ENCODE measurements at places on chromosomes 3 and 15.
A peak's percentile ranks its signal among the peaks of the same experiment; 100 is the strongest.

DNA sequence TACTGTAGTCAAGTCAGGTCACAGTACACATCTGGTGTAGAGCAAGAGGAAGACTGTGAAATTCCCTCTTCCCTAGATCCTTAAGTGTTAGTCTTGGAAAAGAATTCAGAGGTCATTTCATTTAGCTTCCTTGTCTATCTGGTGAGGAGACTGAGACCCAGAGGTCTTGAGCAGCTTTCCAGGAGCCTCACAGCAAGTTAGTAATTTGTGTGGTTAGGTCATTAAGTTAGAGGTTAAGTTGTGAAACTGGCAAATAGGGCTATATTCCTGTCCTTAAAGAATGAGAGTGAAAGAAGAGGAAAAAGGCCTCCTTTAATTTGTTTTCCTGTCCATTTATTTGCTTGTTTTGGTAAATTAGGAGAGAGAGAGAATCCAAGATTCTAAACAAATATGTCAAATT lies 9.0 kb downstream of the PODXL2 start:
- DNase-seq = no peak

DNA sequence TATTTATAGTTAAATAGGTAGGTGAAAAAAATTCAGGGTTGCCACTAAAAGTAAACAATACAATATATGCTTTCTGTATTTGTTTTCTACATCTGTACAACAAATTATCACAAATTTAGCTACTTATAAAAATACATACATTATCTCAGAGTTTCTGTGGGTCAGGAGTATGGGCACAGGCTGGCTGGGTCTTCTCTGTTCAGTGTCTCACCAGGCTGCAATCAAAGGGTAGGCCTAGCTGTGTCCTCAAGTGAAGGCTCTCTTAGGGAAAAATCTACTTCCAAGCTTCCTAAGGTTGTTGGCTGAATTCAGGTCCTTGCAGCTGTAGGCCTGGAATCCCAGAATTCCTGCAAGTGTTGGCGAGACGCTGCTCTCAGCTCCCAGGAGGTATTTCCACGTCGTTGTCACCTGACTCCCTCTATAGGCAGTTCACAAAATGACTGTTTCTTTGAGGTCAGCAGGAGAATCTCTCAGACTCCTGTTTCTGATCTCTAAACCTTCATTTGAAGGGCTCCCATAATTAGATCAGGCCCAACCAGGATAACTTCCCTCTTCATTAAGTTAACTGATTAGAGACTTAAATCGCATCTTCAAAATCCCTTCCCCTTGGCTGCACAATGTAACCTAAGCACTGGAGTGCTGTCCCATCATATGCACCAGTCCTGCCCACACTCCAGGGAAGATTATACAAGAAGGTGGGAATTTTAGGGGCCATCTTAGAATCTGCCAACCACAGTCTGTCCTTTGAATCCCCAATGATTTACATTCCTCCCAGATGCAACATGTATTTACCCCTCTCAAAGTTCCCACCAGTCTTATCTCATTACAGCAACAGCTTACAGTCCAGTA lies 296.6 kb downstream of the SUCLG2 start:
- DNase-seq = peak; percentile 27

DNA sequence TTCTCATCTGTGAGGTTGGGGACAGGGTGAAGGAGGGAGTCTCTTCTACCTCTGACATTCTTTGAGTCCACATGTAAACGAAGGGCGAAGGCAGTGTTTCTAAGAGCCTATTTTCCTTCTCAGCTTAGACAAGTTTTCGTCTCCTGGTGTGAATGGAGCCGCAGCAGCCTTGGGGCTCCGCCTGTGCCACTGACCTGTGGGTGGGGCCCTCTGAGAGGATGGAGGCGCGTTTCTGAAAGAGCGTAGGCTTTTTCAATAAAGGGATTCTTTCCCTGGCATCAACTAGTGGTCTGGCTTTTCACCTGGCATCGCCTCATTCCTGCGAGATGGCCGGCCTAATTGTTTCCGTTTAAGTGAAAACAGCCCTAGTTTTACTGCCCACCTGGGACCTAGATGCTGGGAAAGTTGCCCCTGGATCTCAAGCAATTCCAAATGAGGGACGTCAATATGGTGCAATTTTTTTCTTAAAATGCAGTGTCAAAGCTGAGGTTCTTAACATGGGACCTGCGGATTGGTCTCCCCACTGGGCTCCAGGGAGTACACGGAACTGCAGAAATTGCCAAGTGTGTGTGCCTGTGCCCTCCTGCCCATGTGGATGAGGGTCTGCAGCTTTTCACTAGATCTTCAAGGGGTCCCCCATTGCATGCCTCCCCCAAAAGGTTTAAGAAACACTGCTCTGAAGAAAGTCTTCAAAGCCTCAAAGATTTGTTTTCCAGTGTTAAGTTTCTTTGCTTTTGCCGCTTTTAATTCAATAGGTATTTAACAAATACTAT lies 958 bp downstream of the GLDN start:
- DNase-seq = no peak

DNA sequence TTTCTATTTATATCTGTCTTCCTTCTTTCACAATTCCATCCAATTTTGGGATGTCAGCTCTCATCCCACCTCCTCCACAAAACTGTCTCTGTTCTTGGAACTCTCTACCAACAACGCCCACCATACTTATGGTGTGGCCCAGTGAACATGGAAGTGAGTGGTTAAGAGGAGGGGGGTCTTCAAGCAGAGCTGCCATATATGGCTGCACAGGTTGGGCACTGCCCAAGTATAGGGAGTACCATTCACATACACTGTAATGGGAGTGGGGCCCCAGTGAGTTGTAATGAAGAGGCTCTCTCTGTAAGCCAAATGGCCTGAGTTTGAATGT lies 7.9 kb upstream of the CAMK1 start:
- DNase-seq = no peak

DNA sequence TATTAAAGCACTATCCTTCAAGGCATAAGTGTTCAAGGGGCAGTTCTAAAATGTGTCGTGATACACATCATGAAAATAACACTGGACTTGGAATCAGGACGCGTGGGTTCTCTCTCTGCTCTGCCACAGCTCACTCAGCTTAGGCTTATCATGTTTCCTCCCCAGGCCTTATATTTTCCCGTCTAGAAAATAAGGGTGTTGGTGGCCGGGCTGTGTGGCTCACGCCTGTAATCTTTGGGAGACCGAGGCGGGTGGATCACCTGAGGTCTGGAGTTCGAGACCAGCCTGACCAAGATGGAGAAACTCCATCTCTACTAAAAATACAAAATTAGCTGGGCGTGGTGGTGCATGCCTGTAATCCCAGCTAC lies 223.0 kb downstream of the OPA1 start:
- DNase-seq = no peak

Measured in fibroblast of mammary gland (primary cell).